ENCODE measurements at places on chromosomes 4 and X.

DNA sequence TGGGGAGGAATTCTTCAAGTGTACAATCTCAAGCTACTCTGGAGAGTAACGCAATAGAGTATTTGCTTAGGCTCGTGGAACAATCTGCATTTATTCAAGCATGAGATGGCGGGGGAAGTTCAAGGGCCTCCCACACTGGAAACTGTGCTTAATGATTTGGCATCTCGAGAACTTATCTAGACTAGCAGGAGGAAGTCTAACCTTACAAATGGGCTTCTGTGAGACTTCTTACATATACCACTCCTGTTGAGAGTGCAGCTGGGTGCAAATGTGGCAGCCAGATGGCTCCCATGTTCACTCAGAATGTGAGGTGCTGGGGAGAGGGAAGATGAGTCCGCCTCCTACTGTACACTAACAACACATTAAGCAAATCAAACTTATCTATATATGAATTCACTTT lies 29.3 kb upstream of the PTPN13 start:
- DNase-seq: no peak

GRCh38 chr4:54986095-54986846 lies 139.1 kb downstream of the KDR start:
- DNase-seq: no peak

DNA sequence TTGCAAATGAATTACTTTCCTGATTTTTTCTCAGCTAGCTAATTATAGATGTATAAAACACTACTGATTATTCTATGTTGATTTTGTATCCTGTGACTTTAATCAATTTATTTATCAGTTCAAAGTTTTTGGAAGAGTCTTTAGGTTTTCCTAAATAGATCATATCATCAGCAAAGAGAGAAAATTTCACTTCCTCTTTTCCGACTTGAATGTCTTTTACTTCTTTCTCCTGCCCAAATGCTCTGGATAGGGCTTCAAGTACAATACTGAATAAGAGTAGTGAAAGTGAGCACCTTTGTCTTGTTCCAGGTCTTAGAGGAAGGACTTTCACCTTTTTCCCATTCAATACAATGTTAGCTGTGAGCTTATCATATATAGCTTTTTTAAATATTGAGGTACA lies 417.9 kb downstream of the PDGFC start:
- no peak for DNase-seq

- DNase-seq: no peak
Observed at GRCh38 chr4:8033829-8034528, 94.3 kb upstream of the AFAP1 start.

- no peak for DNase-seq
Observed at GRCh38 chrX:65574356-65574755, 39.8 kb upstream of the LAS1L start.

DNA sequence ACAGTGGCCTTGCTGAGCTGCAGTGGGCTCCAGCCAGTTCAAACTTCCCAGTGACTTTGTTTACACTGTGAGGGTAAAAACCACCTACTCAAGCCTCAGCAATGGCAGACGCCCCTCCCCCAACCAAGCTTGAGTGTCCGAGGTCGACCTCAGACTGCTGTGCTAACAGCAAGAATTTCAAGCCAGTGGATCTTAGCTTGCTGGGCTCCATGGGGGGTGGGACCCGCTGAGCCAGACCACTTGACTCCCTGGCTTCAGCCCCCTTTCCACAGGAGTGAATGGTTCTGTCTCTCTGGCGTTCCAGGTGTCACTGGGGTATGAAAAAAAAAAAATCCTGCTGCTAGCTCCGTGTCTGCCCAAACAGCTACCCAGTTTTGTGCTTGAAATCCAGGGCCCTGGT lies 168.9 kb upstream of the INTU start:
- no peak for DNase-seq

Data from fibroblast of the aortic adventitia (primary cell).